Upper lobe of left lung (tissue), 6 donors: ENCODE measurements at places on chromosomes 16 and 17.

GRCh38 chr17:81859906-81860755 is at the start of gene P4HB:
Gene P4HB, minus strand, starts transcription at chr17:81860535. Its CDS starts 64 bp downstream, at chr17:81860471.
- DNase-seq = peak; percentile 98

- no peak for DNase-seq
Observed at GRCh38 chr17:63039899-63040602, 74.0 kb downstream of the TANC2 start.

- peak; percentile 58 for DNase-seq
Observed at GRCh38 chr16:1330931-1331711, 2.3 kb upstream of the BAIAP3 start.

DNA sequence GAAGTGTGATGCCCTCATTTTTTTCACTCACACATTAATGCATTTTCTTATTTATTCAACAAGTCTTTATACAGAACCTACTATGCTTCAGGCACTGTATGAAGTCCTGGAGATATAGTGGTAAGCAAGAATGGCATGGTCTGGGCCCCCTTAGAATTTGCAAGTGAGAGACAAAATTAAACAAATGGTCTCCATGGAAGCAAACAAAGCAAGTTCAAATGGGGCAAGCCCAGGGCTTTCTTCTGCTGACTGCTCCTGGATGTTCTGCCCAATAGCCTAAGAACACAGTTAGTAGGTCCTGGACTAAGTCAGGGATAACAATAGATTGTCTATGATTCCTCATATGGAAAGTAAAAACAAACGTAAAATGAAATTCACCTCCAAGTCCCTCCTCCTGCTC is 31.3 kb upstream of the DDX52 start:
- DNase-seq = no peak

DNA sequence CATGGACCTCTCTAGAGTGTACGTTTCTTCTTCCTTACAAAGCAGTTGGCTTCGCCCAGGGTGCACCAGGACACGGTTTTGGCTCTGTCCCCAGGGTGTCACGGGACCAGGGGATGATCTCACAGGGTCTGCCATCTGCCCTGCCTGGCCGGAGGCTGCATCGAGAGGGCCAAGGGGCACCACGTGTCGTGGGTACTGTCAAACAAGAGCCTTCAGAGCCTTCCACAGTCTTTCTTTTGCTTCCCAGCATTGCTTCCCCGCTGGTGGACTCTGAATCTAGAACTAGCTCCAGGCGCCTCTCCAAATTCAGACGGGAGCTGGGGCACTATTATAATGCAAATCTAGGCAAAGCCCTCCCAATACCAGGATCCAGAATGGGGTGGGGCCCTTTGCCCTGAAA is 47.9 kb downstream of the MAPT start:
- DNase-seq = peak; percentile 32

- peak; percentile 85 for DNase-seq
Observed at GRCh38 chr17:44830359-44831288, 537 bp upstream of the GJC1 start.

GRCh38 chr16:4602331-4602730 is 12.4 kb downstream of the UBALD1 start:
- peak; percentile 57 for DNase-seq

DNA sequence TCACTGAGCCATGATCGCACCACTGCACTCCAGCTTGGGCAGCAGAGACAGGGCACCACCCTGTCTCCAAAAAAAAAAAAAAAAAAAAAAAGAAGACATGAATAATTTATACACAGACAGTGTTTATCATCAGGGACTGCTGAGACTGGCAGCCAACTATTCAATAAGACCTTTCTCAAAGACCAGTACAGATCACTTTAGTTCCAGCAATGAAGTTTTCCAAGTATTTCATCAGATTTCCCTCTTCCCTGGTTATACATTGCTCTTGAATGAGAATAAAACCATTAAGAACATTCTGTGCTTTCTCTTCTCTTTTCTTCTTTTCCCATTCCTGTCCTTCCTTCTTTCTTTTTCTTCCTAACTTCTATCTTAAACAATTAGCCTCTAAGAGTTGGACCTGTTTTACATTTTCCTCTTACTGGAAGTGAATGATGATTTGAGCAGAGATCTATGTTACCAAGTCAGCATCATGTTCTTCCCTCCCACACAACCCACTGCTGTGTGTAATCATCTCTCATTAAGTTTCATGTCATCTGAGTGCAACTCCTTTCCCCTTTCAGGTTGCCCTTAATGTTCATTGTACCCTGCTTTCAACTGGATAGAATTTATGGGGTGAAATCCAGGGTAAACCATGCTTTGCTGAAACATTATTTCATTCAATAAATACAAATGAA is 35.9 kb upstream of the SMIM36 start:
- no peak for DNase-seq
